Activated CD4-positive, alpha-beta memory T cell treated with anti-CD3 and anti-CD28 coated beads for 36 hours (primary cell): ENCODE measurements at places on chromosomes 2 and 18. TPM values are rescaled to one million over a fixed set of nuclear protein-coding genes. Genes with fewer than 3 reads are reported as not detected.

DNA sequence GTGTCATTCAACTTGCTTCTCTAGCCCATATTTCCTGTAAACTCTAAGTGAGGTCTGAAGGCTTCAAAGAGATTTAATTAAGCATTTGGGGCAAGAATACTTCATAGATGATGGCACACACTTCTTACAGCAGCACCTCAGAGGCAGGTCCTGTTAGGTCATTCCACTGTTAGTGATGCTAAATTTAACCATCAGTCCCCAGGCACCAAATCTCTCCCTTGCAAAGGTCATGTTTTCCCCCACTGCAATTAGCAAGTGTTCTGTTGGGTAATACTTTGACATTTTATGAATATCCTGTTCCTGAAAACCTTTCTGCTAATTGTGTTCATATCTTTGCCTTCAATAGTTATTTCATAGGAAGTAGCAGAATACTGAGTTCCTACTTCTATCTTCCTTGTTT lies 117.0 kb downstream of the STK39 start:
- DNase-seq, result no peak

- DNase-seq, result no peak
Measured at GRCh38 chr2:106561356-106561755, 74.2 kb downstream of the CD8B2 start.

- no peak for DNase-seq
Measured at GRCh38 chr18:70135604-70136003, 69.9 kb downstream of the RTTN start.

- DNase-seq, result no peak
Measured at GRCh38 chr2:145325485-145325884, 805.6 kb upstream of the ZEB2 start.

DNA sequence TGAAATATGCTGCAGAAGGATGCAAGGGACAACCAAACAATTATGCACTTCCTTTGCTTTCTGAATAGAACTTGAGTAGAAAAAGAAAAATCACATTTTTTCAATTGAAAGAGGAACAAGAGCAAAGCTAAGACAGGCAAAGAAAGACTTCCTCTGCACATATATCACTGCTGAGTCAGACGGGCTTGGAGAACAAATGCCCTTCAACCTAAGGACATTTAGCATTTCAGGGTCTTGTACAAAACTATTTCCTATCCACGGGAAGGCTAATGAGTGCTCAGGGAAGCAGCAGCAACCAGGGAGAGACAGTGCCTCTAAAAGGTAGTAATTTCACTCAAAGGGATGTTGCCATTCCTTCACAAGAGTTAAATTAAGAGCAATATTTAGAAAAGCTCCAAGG lies 570.0 kb upstream of the GCFC2 start:
- no peak for DNase-seq

GRCh38 chr2:197368412-197368811 lies 57.8 kb upstream of the ANKRD44 start:
- no peak for DNase-seq

GRCh38 chr2:148006249-148007007 lies 14.1 kb downstream of the ORC4 start:
- DNase-seq, result no peak

DNA sequence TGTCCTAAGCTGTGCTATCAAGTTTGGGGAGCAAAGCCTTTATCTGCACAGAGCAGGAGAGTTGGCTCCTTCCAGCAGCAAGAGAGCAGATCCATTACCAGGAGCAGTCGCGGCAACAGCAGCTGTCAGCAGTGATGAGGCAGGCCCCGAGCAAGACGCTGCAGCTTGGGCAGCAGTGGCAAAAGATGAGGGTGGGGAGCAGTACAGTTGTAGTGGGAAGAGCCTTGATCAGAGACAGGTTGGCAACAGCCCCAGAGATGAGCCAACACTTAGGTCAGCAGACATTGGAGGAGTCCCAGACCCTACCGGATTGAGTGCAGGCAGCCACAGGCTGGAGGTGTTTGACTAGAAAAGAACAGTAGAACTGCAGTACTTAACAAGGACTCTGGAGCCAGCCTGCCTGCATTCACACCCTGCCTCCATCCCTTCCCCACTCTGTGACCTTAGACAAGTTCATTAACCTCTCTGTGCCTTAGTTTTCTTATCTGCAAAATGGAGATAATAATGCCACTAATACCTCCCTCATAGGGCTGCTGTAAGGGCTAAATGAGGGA lies 117.1 kb upstream of the SERTAD2 start:
- no peak for DNase-seq

- no peak for DNase-seq
Measured at GRCh38 chr2:235394278-235394828, 99.5 kb upstream of the AGAP1 start.

The C2orf15 gene
- 0.50 TPM for total RNA-seq

DNA sequence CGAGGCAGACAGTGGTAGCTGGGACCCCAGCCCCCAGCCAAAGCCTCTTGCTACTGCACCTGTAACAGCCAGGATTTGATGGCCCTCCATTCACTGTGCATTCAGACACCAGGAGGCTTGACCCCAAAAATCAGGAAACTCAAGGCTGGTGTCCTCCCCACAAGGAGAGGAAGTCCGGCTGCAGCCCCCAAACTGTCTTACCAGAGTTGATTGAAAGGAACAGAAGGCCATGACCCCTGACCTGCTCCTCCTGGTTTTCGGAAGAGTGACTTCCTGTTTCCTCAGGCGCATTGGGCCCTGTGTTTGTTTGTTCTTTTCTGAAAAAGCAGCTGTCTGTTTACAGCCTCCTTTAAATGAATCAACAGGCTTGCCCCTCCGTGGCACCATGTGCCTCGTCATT lies 111.6 kb downstream of the RNF144A start:
- DNase-seq, result no peak

- no peak for DNase-seq
Measured at GRCh38 chr2:41207578-41207977, 755.7 kb upstream of the SLC8A1 start.

GRCh38 chr2:197838579-197838978 lies 34.2 kb downstream of the PLCL1 start:
- no peak for DNase-seq

GRCh38 chr2:53960476-53960875 lies 10.3 kb downstream of the PSME4 start:
- no peak for DNase-seq

The LHCGR gene
- not detected for total RNA-seq

The GAL3ST2 gene
- total RNA-seq, result 0.65 TPM

- DNase-seq, result no peak
Measured at GRCh38 chr2:187853381-187853791, 299.2 kb upstream of the TFPI start.

DNA sequence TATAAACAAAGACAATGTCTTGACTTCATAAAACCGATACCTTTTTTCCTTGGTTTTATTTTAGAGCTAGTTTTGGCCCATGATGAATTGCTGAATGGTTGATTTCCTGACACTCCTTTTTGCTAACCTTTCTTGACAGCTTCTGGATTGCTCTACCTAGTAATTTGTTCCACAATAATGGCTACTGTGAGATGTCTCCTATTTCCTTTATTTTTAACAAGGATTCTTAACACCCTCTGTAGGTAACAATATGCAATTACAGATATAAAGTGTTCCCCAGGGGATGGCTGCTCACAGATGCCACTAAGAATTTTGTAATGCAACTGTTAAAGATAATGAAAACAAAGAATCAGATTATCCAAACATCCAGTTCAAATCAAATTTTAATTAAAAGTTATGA lies 100.8 kb upstream of the ATP5MC3 start:
- DNase-seq, result no peak

The ACOXL gene
- 0.41 TPM for total RNA-seq

The REG3G gene
- not detected for total RNA-seq

DNA sequence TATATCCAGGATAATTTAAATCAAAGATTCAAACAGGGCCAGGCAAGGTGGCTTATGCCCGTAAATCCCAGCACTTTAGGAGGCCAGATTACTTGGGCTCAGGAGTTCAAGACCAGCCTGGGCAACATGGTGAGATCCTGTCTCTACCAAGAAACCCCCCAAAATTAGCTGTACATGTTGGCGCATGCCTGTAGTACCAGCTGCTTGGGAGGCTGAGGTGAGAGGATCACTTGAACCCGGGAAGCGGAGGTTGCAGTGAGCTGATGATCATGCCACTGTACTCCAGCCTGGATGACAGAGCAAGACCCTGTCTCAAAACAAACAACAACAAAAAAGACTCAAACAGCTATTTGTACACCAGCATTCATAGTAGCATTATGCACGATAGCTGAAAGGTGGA lies 9.2 kb downstream of the RAB10 start:
- DNase-seq, result no peak

GRCh38 chr2:191947235-191947634 lies 100.3 kb upstream of the CAVIN2 start:
- no peak for DNase-seq

The IL1RL2 gene
- 1.7 TPM for total RNA-seq

DNA sequence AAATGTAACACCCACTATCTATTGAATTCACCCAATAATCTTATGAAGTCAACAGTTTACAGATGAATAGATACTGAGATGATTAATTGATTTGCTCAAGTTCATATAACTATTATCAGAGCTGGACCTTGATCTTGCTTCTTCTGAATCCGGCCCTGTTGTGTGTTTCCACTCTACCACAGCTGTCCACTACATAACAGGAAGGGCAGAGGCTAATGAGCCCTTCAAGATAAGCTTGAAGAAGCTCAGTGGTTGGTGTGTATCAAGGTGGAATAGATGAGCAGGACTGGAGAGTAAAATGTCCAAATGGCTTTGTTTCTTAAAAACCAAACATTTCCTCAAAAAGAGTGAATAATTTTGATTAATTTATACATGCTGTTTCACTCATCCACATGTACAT lies 56.4 kb upstream of the ITGB6 start:
- no peak for DNase-seq

GRCh38 chr2:201618744-201619662 lies 24.3 kb downstream of the TMEM237 start:
- no peak for DNase-seq

The DNER gene
- total RNA-seq, result not detected

GRCh38 chr2:186135686-186136085 lies 350.4 kb upstream of the ZC3H15 start:
- no peak for DNase-seq

DNA sequence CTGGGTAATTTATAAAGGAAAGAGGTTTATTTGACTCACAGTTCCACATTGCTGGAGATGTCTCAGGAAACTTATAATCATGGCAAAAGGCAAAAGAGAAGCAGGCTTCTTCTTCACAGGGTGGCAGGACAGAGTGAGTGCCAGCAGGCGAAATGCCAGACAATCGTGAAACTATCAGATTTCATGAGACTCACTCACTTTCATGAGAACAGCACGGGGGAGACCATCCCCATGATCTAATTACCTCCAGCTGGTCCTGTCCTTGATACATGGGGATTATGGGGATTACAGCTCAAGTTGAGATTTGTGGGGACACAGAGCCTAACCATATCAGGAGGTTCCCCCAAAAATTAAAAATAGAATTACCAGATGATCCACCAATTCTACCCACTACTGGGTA lies 675.5 kb upstream of the SLC8A1 start:
- no peak for DNase-seq

DNA sequence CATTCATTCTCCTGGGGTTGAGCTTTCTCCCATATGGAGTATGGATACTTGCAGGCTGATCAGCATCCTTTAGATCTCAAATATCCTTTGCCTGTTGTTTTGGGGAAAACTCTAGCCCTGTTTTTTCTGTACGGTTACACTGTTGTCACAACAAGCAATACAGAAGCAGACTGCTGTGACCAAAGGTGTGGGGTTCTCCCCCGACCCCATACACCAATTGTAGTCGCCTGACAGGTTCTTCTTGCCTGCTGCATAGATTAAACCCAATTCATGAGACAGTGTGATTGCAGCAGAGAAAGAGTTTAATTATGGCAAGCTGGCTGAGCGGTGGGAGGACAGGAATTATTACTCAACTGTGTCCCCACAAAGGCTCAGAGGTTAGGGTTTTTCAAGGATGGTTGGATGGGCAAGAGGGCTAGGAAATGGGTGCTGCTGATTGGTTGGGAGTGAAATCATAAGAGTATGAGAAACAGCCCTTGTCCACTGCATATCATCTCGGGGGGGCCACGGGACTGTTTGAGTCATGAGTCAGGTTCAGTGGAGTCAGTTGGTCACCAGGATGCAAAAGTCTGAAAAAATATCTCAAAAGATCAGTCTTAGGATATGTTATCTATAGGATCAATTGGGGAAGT lies 40.6 kb downstream of the ITGB1BP1 start:
- no peak for DNase-seq

The UGT1A10 gene
- not detected for total RNA-seq

The BARD1 gene
- 26.3 TPM for total RNA-seq

GRCh38 chr2:128543646-128544045 lies 225.0 kb upstream of the HS6ST1 start:
- DNase-seq, result no peak

- DNase-seq, result no peak
Measured at GRCh38 chr2:206481056-206481455, 37.7 kb downstream of the ADAM23 start.

- DNase-seq, result no peak
Measured at GRCh38 chr2:182650704-182651103, 65.4 kb upstream of the DNAJC10 start.

- no peak for DNase-seq
Measured at GRCh38 chr2:32484937-32485336, 128.1 kb downstream of the BIRC6 start.

DNA sequence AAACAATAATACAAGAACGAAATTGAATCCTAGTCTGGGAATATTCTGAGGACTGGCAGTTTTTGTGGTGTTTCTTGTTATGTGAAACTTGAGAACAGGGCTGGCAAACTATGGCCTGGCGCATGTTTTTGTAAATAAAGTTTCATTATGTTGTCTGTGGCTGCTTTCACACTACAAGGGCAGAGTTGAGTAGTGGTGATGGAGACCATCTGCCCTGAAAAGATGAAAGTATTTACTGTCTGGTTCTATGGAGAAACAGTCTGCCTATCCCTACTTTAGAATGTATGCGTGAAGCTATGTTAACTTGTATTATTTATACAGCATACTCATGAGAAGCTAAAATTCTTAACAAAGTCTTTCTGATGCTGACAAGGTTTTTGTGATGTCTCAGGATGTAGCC lies 351.9 kb downstream of the LRRTM1 start:
- DNase-seq, result no peak

The RTP5 gene
- 0.10 TPM for total RNA-seq

The INPP4A gene
- 40.7 TPM for total RNA-seq

DNA sequence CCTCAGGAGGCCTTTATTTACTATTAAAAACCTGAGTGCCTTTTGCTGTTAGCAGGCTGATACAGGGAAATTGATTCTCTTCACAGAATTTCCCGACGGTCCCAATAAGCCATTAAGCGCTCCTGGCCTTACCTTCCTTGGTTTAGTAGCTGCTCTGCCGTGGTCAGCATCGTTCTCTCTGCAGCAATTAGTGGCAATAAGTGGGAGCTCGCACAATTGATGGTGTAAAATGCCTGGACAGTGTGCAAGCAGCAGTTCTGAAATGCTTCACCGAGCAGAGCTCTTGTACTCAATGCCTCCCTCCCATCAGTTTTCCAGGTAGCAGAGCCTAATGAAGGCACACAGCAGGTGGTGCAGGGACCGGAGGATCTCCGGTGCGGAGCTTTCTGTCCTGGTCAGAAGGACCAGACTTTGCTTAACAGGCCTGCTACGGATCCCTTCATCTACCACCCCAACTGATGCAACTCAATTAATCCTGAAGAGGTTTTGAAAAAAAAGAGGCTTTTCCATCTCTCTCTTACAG lies 1.1 kb upstream of the LINC00305 start:
- no peak for DNase-seq
